ENCODE measurements at places on chromosomes 16 and 17.

DNA sequence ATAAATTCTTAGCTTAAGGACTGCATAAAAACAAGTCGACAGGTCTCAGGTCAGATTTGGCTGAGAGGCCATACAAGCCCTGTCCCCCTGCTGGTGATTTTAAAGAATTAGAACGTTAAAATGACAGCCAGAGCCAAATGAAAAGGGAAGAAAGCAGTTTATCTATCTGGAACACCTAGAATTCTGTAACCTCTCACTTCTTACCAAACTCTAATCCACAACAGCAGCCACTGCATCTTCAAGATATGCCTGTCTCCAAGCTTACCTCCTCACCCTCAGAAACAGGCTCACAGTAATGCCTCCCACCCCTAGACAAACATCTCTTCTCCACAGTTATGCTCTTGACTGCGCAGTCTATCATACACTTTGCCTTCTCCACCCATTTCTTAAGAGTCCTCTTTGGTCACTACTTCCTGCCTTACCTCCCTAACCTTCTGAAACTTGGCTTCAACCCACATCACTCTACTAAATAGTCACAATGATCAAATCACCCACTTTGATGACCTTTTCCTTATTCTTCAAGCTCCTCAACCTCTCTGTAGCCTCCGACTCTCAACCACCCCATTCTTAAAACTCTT, 14.2 kb downstream of the ANKFY1 start:
- DNase-seq, result peak; percentile 49

DNA sequence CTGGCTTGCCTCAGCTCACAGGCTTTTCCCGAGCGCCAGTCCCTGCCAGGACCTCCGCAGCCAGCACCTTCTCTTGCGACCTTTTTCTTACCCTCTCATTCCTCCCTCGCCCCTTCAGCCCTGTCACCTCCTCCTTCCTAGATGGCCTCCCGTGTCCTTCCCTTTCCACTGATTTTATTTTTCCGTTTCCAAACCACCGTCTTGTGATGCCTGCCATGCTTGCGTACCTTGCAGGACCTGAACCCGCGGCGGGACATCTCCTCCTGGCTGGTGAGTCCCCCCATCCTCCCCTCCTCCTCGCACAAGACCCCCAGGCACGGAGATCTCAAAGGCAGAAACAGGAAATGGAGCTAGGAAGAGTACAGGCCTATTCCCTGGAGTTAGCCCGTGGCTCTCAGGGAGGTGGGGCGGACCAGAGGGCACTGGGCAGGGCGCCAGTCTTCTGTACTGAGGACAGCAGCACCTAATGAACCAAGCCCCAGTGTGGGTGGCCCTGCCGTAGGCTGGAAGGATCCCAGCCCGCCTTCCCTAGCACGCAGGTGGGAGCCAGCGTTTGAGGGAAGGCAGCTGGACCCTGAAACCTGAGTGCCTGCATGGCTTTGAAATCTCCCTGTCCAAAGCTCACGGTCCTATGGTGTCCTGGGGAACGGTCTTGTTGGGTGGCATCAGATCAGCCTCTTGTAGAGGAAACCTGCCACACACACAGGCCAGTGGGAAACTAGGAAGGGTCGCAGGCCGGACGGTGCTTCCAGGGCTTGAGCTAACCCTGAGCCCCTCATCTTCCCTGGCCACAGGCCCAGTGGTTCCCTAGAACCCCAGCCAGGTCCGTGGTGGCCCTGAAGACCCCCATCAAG, 612 bp downstream of the CISD3 start:
- DNase-seq, result no peak

- no peak for DNase-seq
Observed at GRCh38 chr16:27699540-27699939, 149.6 kb downstream of the KATNIP start.

GRCh38 chr17:48637323-48638260, 11.4 kb upstream of the HOXB9 start:
- no peak for DNase-seq

GRCh38 chr16:84928679-84929420, 82.5 kb downstream of the ZDHHC7 start:
- DNase-seq, result no peak

DNA sequence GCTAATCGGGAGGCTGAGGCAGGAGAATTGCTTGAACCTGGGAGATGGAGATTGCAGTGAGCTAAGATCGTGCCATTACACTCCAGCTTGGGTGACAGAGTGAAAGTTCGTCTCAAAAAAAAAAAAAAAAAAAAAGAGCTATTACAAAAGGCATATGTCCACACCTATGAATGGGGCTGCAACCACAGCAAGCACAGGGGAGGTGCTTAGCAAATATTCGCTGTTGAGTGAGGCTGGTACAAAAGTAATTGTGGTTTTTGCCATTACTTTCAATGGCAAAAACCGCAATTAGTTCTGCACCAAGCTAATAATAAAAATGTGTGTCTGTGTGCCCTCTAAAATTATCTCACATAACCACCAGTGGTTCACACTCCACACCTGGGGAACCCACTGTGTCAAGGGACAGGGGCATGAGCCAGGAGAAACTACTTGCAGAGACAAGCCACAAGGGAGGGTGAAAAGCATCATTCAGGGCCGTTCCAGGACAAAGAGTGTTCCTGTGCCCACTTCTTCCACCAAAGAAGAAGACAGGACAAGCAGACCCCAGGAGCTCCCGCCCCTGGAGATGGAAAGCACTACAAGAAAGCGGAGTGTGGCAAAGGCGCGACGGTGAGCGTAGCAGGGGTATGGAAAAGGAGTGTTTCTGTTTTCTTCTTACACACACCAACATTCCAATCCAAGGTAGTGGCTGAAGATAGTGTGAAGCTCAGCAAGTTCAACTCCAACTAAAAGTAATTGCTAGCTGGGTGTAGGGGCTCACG, 84.4 kb upstream of the CNEP1R1 start:
- no peak for DNase-seq

GRCh38 chr16:70470927-70471341, 16.5 kb downstream of the FCSK start:
- DNase-seq, result peak; percentile 56

DNA sequence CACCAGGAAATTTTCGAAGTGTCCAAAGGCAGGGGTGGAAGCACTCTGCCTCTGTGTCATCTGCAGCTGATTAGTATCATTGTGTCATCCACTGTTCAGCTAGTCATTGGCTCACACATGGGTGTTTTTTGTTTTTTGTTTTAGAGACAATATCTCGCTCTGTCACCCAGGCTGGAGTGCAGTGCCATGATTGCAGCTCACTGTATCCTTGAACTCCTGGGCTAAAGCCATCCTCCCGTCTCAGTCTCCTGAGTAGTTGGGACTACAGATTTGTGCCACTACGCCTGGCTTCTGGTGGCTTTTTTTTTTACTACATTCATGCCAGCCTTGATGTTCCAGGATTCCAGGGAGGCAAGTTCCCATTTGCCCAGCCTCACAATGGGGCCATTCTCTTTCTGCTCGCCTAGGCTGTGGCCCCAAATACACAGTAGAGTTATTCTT, 32.5 kb upstream of the MYO18A start:
- DNase-seq, result no peak

GRCh38 chr17:62781356-62781755, 26.8 kb downstream of the MARCHF10 start:
- DNase-seq, result no peak

DNA sequence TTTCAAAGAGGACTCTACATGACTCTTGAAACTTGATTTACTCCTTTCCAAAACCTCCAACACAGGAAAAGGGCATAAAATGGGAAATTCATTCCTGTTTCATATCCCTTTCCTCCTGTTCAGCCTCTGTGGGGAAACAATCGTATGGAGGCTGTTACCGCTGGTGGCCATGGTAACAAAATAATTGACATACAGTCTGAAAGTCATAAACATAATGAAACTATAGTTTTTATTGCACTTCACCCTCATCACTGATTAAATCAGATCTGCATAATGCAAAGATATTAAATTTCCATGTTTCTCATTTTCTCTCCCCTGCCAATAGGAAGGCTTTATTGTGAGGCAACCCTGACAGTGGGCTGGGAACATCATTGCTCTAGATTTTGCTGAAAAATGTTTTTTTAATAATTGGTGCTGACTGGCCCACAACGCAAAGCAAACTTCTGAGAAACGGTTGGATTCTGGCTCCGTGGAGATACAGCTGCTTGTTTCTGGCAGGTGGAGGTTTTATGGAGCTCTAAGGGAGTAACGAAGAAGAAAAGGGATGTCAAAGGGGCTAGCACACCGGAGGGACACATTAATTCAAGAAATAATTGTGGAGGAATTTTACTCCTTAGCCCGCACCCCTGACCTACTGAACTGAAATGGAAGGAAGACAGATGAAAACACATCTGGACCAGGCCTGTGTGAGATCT, 154.2 kb upstream of the SHISA6 start:
- no peak for DNase-seq

DNA sequence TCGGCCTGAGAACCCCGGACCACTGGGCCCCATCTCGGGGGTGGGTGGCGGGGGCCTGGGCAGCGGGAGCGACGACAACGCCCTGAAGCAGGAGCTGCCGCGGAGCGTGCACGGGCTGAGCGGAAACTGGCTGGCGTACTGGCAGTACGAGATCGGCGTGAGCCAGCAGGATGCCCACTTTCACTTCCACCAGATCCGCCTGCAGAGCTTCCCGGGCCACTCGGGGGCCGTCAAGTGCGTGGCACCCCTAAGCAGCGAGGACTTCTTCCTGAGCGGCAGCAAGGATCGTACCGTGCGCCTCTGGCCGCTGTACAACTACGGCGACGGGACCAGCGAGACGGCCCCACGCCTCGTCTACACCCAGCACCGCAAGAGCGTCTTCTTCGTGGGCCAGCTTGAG, 8.9 kb upstream of the SERPINF2 start:
- no peak for DNase-seq

- no peak for DNase-seq
Observed at GRCh38 chr16:72749091-72749490, 298.8 kb downstream of the ZFHX3 start.

- DNase-seq, result no peak
Observed at GRCh38 chr17:45242029-45242414, 19.9 kb downstream of the SPATA32 start.

DNA sequence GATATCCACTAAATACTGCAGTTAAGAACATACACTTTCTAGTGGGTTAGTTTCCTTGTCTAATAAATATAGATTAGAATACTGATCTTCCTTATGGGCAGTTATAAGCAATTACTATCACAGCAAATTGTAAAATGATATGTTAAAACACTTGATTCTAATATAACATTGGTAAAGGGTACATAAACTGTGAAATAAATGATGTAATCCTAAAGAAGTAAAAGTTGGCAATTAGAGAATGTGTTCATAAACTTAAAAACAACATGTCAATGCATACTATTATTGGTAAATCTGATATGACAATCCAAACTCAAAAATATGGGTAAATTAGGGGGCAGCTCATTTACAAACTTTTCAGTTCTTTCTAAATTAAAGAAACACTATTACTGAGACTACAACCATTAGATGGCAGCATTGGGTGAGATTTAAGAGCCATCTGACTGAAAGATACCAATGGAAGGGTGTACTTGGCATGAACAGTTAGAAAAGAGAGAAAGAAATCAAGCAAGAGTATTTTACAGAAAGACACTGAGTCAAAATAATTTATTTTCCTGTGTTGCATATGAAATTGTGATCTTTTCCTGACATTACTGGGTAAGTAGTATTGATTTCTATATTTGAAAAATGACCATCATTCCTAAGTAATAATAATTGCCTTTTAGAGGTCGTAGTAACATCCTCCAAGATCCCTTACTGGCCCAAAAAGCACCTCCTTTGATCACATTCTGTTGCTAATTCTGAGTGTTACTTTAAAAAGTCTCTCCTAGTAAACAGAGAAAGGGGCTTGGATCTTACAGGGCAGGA, 119.6 kb downstream of the SPAG9 start:
- DNase-seq, result peak; percentile 84

- peak; percentile 93 for DNase-seq
Observed at GRCh38 chr17:3004150-3004801, 59.1 kb downstream of the OR1D5 start.

DNA sequence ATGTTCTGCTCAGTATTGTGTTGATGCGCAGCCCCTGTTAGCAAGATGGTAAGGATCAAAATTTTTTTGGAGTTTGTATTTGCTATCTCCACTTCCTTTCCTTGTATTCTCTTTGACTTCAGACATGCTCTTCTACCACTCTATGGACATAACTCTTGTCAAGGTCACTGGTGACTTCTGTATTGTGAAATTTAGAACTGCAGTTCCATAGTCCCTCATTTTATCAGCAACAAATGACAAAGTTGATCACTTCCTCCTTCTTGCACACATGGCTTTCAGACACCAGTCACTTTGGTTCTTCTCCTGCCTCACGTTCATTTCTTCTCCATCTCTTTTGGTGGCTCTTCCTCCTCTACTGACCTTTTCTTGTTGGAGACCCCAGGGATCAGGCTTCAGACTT, 21.1 kb downstream of the COX11 start:
- no peak for DNase-seq

- no peak for DNase-seq
Observed at GRCh38 chr16:27762441-27762840, 212.5 kb downstream of the KATNIP start.

DNA sequence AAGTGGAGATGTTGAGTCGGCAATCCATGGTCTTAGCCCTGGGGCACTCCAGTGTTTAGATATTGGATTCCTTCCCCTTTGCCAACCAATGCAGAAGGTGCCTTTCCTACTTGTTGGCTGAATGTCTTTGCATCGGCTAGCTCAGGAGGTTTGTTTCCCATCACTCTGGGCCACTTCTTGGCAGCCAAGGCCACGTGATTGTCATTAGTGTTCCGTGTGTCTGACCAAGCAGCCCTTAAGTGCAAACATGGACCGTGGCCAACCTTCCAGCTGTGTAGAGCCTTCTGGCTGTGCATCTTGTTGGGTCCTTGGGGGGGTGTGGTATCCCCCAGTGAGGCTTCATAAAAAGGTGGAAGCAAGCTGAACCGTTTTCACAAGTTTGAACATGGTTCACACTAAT, 66.0 kb downstream of the GNAO1 start:
- DNase-seq, result no peak

DNA sequence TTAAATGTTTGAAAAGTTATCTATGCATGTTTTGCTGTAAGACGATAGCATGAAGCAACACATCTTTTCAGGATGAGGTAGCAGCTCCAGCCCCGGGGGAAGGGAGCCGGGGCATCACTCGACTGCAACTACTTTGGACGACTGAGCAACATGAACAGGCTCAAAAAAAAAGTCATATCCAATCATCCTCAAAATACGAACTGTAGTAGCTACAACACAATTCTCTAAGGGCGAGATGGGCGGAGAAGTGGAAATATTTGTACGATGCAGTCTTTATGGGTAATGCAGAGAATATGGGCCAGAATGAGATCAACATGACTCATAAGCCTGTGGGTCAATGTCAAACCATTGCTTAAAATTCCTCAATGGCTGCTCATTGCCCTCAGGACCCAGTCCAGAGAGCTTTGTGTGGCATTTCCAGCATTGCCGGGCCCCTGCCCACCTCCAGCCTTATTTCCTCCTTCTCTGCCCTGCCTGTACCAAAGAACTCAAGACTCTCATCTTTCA, 17.7 kb upstream of the SMURF2 start:
- DNase-seq, result no peak

DNA sequence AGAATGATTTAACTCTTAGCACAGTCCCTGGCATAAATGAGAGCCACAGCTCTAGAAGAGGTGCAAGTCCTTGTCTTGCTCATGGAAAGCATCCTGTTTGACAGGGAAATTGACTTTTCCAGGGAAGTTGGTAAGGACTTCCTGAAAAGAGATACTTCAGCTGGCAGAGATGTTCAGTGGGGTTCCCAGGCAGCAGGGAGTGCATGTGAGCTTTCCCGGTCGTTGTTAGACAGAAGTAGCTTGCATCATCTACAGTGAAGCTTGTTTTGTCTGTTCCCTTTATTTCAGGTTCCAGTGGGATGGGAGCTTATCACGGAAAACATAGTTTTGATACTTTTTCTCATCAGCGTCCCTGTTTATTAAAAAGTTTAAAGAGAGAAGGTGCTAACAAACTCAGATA, 22.9 kb downstream of the ALDH3A2 start:
- no peak for DNase-seq

Data from cerebellar cortex (tissue), 1 donor.